ENCODE measurements at places on chromosomes 6 and 20.

GRCh38 chr6:119347466-119348095 lies 2.0 kb downstream of the MAN1A1 start:
- DNase-seq, result no peak

DNA sequence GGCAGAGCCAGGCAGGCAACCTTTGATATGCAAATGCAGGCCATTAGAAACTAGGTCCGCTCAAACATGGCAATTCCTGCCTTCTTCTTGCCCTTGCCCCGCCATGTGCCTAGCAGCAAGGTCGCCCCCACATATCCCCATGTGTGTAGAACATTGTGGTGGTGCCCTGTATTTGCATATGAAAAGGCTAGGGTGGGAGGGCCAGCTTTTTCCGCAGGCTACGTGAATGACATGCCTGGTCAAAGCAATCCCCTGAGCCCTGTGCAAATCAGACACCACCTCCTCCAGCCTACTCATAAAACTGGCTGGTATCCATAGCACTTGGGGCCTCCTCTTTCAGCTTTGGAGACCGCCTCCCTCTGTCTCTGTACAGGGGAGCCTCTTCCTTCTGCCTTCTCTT lies 31.6 kb downstream of the GSTA2 start:
- DNase-seq, result no peak

DNA sequence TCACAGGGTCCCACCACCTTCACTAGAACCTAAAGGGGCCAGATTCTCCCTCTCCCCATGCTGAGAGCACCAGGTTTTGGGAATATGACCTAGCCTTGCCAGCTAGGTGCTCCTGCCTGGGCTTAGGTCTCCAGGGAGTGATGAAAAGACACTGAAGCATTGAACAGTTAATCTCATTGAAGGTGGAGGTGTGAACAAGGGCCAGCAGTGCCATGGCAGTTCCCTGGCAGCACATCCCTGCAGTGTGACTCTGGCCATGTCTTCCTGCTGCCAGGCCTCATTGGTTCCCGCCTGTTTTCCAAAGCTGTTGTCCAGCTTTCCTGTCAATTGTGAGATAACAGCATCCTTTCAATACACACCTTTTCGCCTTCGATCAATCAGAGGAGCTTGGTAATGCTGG lies 10.9 kb downstream of the PPIL6 start:
- DNase-seq, result no peak

DNA sequence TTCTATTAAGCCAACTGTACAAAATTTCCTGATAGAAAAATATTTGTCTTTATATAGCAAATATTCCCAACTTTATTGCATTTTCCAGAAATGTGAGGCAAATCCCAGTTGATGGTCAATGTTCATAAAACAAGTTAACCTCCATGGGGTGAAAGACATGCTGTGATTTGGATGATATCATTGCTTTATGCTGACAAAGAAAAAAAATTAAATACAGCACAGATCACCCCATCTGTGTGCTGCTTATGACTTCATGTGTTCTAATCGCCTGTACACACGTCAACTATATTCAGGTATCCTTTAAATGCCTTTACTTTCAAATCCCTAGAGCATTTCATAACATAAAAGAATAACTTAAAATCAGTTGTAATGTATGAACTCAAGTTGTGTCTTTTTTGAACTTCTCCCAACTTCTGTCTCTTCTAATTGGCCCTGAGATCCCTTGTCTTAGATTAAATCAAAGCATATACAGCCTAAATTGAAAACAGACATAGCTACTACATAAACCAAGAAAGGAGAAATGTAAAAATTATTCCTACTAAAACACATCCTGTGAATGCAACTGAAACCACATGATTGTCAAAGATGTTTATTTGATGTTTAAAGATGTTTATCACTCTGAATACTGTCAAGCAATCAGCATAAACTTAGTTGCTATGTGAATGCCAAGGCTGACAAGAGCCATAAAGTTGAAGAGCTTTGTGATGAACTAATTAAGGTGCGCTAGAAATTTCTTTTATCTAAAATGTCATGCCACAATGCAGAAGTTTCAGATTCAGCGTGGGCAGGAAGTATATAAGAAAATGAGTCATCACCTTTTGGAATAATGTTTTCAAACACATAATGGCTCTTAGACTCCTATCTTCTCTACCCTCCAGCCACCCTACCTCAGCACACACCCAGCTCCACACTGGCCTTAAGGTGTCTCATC lies 68.7 kb downstream of the FILIP1 start:
- DNase-seq, result peak; percentile 34

DNA sequence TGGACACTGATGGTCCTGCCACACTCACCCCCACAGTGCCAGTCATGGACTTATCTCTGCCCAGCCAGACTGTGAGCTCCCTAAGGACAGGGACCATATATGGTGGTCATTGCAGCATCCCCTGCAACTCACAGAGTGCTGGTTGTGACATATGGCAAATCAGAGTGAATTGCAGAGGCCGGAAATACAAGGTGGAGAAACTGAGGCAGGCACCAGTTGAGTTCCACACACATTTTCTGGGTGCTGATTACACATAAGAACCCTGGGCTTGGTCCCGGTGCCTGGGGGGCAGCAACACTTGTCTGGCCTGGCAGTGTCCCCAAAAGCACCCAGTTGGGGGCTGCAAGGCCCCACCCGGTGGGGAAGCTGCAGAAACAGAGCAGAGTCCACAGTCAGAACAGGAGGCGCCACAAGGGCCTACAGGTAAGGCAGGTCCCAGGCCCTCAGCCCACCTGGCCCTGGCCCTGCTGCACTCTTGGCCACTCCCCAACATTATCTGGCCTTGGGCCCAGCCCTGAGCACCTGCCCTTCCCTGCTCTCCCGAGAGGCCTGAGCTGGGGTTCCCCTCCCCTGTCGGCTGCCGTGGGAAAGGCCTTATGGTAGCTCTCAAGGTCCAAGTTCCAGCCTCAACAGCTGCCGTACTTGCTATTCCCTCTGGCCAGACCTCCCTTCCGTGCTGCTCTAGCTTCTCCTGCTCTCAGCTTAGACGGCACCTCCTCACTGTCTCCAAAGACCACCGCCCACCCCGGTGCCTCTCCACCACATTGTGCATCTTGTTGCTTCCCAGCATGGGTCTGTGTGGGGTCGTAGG lies 140.8 kb upstream of the PTPN1 start:
- no peak for DNase-seq

DNA sequence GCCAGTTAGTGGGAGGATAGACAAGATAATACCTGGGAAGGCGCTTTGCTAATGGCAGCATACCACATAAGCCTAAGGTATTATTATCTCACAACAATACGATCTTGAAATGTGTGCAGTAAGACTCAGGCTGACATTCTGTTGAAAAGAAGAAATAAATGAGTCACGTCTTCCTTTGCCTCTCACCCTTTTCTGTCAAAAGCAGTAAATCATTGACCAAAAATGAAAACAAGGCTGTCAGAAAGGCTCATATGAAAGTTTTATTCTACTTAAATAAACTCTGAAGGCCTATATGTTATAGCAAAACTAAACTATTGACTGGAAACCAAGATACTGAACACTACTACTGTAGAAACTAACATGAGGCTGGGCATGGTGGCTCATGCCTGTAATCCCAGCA lies 43.1 kb upstream of the IL20RA start:
- DNase-seq, result peak; percentile 21

DNA sequence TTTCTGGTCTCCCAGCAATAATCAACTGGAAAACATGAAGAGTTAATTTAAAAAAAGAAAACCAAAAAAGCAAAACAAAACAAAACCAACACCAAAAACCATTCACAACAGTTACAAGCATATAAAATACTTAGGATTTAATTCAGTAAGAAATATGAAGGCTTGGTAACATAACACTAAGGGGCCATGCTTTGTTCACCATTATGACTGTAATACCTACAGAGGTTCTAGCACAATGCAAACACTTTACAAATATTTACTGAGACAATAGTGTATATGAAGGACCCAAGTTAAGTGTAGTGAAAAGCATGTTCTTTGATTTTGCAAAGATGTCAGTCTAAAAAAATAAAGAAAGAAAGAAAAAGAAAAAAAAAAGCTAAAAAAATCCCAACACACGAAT lies 109.8 kb upstream of the EMILIN3 start:
- DNase-seq, result no peak

DNA sequence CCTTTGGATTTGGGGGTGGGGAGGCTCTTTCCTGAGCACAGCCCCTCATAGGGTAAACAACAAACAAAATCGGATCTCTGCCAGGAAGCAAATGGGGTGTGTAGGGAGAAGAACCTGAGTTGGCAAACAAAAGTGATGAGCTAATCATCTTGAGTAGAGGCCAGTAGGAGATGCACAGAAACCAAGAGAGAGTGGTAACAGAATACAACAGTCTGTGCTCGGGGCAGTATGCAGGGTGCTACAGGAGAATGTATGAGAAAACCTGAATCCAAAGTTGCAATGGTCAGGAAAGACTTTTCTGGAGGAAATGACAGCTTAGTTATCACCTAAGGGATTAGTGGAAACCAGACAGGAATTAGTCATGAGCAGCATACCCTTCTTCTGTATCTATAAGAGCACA lies 177.8 kb downstream of the CDKAL1 start:
- DNase-seq, result no peak

DNA sequence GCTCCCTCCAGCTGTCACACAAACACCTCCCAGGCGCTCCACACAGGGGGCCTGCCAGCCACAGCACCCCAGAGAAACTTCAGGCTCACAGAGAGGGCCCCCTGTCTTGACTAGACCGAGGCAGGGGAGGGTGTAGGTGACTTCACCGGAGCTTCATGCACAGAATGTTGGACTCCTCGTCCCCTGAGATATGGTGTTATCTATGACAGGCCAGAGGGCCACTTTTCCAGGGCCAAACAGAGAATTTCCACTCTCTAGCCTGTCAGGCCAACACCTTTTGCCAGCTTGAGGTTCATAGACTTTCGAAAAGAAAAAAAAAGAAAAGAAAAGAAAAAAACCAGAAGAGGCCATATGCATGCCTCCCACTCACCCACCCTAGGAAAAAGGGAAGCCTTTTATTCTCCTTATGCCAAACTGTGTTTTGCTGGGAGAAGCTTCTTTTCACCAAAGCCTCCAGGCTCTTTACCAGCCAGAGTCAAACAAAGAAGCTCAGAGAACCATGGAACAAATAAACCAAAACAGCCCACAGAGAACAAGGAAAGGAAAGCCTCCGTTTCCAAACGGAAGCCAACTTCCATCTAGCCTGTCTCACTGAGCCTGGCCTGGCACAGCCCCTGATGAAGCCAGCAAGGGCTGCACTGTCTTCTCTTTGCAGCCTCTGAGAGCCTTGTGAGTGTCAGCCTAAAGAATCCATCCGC lies 313.2 kb upstream of the JARID2 start:
- peak; percentile 60 for DNase-seq

- no peak for DNase-seq
These were observed 45.1 kb downstream of the CEP85L start for GRCh38 chr6:118606268-118606667.

DNA sequence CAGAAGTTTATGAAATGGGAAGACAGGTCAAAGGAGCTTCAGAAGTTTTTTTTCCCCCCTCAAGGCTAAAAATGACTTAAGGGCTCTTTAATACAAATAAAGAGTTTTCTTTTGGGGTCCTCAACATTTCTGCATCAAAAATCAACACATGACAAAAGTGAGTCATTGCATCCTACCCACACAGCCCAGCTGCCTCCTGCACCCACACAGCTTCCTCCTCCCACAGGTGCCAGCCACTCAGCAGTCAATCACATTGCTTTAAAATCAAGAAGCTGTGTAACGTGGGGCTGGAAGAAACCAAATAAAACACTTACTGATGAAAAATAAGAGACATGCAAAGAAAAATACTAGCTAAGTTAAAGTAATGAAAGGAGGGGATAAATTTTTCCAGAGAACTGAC lies 68.5 kb downstream of the MAP3K5 start:
- peak; percentile 71 for DNase-seq

DNA sequence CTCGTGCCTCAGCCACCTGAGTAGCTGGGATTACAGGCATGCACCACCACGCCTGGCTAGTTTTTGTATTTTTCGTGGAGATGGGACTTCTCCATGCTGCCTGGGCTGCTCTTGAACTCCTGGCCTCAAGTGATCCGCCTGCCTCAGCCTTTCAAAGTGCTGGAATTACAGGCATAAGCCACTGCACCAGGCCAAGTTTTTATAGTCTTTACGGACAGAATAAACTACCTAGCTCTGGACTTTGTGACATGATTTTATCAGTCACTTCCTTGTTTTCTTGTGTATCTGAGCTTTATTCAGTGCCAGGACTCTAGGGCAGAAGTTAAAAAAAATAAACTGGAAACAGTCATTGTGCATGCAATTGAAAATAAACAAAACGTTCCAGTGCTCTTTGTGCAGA lies 46.7 kb upstream of the RALGAPA2 start:
- DNase-seq, result no peak

DNA sequence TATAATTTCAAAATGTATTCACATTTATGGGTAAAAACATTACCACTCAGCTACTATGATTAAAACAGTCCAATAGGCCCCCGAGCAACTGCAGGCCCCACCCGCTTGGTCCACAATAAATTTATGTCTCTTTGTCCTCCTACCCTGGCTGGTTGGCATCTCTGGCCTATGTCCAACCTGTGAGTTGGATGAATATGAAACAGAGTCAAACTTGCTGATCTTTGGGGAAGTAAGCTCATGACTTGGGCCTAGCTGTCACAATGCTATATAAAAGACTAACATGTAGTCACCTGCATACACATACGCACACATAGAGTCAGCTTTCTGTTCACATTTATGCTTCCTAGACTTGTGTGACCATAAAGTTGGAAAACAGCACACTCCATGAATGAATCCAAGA lies 20.5 kb downstream of the MAP7 start:
- no peak for DNase-seq

DNA sequence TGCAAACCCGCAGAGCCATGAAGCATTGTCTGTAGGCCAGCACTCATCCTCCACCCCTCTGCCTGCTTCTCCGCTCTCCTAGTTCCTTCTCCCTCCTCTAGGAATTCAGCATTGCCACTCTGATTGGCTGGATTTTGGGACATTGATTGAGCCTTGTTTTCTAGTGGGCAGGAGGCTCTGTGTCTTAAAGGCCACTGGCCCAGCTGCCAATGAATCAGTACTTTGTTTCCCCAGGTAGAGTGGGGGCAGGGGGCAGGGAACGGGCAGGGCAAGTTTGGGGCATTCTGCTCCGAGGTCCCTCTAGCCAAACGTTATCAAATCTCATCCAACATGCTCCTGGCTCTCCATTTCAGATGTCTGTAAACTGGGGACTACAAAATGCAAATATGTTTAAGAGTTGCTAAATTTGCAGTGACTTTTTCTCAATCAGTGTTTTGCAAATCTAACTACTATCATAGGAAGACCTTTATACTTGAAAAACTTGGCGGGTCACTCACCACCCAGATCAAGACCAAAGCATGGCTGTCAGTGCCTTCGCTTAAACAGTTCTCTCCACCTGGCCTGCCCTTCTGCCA lies 10.4 kb upstream of the BPI start:
- DNase-seq, result no peak

- no peak for DNase-seq
These were observed 26.9 kb downstream of the ARMC2 start for GRCh38 chr6:108875161-108875555.

GRCh38 chr6:129684903-129685661 lies 24.9 kb downstream of the ARHGAP18 start:
- no peak for DNase-seq
